ENCODE measurements at places on chromosomes 7 and 10. TPM values are rescaled to one million over a fixed set of nuclear protein-coding genes. Genes with fewer than 3 reads are reported as not detected.

GRCh38 chr7:3931843-3932242 lies 630.8 kb downstream of the SDK1 start:
- DNase-seq: no peak

DNA sequence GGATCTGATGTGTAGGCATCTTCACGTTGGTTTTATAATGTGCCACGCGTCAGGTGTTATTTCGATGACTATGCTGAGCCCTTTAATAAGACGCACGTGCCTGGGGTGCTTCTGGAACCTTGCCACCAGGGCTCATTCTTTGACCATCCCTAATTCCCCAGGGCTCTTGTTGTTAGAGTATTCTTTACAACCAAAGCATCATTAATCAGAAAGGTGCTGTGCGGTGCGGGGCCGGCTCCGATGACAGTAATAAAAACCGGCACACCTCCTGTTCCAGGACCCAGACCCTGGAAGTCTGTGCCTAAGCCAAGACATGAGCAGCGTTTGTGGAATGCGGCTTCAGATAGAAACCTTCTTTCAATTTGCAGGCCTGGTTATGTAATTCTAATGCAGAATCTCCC lies 58.4 kb downstream of the MGMT start:
- DNase-seq: peak; percentile 15

- no peak for DNase-seq
Observed at GRCh38 chr10:127310430-127310829, 114.0 kb upstream of the INSYN2A start.

DNA sequence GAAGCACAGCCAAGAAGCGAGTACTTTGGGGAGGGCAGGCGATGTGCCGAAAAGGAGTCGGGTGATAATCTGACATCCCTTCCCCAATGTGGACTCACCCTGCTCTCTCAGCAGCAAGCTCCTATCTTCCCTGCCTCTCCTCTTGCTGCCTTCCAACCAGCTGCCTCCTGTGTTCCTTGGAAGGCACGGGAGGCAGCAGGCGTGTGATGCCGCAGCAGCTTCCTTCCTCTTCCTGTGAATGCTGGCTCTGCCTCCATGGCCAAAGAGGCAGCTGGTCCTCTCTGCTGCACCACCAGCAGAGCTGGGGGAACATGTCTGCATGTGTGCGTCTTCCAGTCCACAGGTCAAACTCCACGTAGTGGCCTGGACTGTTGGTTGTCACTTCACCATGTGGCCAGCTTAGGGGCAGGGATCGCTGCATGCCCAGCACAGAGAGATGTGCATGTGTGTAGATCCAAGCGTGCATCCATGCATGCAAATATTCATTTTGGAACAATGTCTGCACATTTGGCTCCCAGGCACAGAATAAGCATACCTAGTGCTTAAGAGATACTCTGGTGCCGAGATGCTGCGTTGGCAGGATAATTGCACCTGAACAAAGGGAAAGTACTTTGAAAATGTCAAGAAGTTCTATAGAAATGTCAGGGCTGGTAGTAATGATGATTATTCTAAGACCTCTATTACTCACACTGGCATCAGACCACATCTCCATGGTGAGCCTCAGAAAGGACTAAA lies 499.8 kb downstream of the PLXNA4 start:
- DNase-seq: no peak

DNA sequence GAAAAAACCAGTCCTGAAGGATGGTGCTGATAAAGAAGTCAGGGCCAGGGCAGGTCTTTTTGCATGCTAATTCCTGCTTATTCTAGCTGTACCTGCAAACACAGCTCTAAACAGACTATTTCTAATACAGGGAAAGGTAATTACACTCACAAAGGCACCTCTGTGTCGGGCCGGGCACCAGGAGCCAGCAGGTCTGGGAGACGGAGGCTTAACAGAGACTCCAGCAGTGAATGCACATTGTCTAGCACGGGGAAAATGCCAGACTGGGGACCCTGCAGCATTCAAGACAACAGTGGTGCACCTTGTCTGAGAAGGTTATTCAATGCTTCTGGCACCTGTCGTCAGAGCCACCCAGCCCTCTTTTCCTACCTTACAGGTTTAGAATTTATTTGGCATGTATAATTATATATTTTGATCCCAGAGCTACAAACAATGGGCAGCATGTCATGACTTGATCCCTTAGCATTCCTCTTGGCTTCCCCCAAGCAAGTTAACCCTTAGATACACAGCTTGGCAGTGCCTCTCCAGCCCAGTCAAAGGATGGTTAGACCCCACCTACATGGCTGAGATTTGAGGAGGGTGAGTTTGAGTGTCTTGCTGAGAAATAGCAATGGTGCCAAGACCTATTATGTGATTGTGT lies 185.2 kb downstream of the SLC25A13 start:
- DNase-seq: no peak

DNA sequence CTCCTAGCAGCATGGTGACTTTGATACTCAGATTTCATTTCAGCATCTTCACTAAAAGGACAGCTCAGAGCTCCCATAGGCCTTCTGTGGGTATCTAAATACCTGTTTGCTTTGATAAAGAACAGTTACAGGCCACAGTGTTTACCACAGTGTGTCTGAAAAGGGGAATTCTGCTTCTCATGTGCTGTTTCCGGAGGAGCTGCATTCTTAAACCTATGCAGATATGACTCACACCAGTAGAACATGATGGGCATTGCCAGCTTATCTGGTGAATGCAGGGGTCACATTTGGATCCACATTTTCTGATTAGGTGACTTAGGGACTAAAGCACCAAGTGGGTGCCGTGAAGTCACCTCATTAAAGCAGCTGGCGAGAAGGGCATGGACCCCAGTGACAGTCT lies 52.6 kb downstream of the TRRAP start:
- DNase-seq: peak; percentile 9

The SPDYE1 gene
- polyA plus RNA-seq: not detected

GRCh38 chr10:107215681-107216080 lies 51.2 kb upstream of the SORCS1 start:
- no peak for DNase-seq

The CXCL12 gene
- not detected for polyA plus RNA-seq

DNA sequence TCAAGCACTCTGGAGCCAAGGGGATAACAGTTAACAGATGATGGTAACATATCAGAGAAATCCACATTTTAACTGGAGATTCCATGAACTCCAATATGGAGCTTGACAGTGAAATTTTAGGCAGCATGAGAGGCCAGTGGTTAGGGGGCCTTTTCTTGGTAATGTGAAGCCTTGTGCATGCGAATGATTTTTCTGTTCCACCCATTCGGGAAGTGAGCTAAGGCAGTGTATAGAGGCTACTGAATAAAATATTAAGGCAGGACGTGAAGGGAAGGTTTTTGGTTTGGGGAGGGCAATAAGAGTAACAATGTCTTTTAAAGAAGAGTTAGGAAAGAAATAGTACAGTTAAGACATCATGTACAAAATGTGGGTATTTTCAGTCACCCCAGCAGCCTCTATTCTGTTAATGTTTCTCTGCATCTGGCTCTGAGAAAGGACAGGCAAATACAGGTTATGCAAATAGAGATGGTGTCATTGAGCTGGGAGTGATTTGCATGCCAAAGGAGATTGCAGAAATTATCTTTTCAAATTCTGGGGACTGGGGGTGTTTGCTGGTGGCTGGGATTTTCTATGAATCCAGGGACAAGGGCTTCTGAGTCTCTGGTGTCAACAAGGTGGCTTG lies 6.8 kb upstream of the TAS2R60 start:
- no peak for DNase-seq

The C7orf33 gene
- not detected for polyA plus RNA-seq

The SMO gene
- 6.9 TPM for polyA plus RNA-seq

The CYP2C19 gene
- not detected for polyA plus RNA-seq

DNA sequence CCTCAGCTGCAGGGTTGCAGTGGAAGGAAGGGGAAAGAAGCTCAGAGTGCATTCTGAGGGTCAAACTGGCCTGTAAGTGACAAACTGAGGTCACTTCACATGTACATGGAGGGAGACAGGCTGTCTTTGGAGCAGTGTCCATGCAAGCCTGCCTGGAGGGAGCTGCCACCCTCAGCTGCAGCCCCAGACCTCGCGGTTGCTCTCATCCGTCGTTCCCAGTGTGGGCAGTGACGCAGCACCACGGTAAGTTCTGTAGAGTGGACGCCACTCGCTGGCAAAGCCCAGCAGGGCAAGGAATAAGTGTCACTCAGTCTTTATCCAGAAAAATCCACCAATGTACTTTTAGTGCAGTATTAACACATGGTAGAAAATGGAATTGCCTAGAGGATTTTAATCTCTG lies 225.7 kb downstream of the MGMT start:
- DNase-seq: no peak

The CLDN3 gene
- polyA plus RNA-seq: not detected

GRCh38 chr7:78501064-78501463 lies 702.5 kb downstream of the PHTF2 start:
- no peak for DNase-seq

- no peak for DNase-seq
Observed at GRCh38 chr7:11410656-11411644, 421.0 kb downstream of the THSD7A start.

- no peak for DNase-seq
Observed at GRCh38 chr7:73970801-73971229, 57.2 kb upstream of the ELN start.

- DNase-seq: no peak
Observed at GRCh38 chr10:79013406-79013987, 55.3 kb upstream of the ZMIZ1 start.

DNA sequence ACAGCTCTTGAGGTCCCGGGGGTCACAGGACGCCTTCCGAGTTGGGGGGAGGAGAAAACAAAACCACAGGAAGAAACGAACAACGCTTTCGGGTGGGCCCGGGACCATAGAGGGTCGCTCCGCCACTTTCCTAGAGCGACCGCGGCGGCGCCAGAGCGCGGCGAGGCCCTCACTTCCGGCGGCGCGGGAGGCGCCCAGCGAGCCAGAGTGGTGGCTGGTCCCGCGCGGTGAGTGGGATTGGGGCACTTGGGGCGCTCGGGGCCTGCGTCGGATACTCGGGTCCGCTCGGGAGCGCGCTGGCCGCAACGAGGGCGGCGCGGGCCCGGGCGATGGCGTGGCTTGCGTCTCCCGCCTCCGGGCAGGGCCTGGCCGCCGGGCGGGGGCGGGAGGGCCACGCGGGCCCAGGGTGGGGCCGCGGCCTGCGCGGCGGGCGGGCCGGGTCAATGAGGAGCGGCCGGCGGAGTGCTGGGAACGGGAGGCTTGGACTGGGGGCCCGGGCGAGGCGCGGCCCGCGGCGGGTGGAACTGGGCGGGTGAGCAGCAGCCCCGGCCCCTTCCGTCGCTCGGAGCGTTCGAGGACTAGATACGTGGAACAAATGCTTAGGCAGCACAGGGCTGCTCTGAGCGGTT lies at the start of gene ZNF22:
Gene ZNF22, plus strand, starts transcription at position 172 of the 629 bp plus-strand sequence. CDS start 2,446 bp downstream, outside the sequence.
- DNase-seq: peak; percentile 44

The NEUROD6 gene
- polyA plus RNA-seq: not detected

- DNase-seq: no peak
Observed at GRCh38 chr10:31820096-31820495, 108.5 kb downstream of the ARHGAP12 start.
